Vagina (tissue), 2 donors: ENCODE measurements at places on chromosomes 1 and 21.

GRCh38 chr1:62906428-62906886 lies 122.5 kb downstream of the ATG4C start:
- no peak for DNase-seq

GRCh38 chr1:182083851-182084486 lies 22.5 kb upstream of the ZNF648 start:
- peak; percentile 85 for DNase-seq

GRCh38 chr1:33637846-33638440 lies 165.5 kb downstream of the ZSCAN20 start:
- no peak for DNase-seq

GRCh38 chr1:34858901-34859445 lies 576 bp downstream of the SMIM12 start:
- no peak for DNase-seq

- DNase-seq: no peak
Observed at GRCh38 chr1:19414515-19415121, 70.7 kb downstream of the CAPZB start.

DNA sequence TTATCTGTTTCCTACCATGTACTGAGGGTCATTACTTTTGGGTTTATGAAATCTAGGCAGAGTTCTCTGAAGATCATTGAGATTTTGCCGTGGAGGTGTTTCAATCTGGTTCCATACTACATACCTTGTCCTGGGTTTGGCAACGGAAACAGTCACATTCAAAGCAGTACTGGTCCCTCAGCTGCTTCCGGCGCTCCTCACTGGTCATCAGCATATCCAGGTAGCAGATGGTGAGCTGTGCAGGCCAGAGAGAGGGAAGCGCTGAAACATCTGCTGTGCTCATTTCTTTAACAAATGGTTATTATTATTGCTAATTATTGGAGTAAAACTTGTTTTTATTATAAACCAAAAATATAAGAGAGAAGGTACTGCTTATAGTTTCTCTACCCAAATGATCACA lies 591.7 kb downstream of the SMYD3 start:
- DNase-seq: no peak

DNA sequence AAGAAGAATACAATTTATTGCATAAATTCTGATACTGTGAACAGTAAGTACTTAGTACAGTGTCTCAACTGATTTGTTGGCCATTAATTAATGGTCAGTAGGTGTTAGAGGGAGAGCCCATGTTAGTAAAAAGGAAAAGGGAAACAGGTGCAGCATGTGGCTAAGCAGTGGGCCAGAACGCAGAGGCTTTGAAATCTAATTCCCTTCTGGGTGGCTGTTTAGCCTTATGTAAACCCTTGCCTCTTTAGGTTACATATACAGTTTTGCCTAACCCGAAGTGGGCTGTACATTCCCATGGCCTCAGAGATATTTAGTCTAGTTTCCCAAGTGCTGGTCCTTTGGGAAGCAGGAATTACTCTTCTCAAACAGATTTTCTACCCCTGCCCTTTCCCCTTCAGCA lies 43.5 kb upstream of the BCL9 start:
- no peak for DNase-seq

GRCh38 chr1:210061992-210062391 lies 124.0 kb downstream of the SYT14 start:
- no peak for DNase-seq
